GM04503 (cell line): ENCODE measurements at places on chromosomes 3 and 15.

DNA sequence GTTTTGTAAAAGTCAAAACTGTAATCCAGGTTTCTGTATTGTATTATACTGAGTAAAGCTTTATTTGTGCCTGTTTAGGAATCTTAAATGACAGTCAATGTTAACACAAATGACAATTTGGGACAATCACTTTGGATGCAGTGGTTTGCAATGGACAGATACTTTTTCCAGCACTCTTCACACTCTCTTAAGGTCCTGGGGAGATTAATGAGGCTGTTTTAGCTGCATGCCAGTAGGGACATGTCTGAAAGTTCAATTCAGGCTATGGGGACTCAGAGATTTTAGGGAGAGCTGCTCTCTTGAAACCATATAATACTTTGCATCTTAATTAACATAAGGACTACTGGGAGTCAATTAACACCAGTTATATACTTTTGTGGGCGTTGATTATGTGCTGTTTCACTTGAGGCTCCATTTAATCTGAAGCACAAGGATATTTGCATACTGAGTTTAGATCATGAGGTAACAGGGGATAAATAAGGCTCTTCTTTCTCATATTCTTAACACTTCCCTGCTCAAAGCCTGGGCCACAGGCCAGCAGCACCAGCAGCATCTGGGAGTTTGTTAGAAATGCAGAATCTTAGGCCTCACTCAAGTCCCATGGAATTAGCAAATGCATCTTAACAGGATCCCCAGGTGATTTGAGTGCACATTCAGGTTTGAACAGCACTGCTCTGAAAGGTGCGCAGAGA, 972.8 kb downstream of the PLOD2 start:
- DNase-seq: no peak

DNA sequence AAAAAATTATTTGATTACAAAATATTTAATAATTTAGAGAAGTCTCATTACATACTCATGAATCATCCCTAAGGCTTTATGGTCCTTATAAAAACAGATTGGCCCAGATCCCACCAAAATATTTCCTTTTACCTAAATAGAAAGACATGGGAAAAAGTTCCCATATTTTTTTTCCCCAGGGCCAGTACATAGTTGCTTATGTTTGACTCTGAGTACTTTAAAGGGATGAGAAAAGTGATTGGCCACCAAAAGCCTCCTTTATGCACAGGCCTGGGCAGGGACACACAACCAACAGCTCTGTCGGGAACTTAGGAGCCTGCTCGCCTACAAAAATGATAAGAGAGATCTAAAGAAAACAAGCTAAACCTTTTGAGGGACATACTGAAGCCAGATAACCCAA, 22.3 kb downstream of the KCNAB1 start:
- DNase-seq: no peak

GRCh38 chr3:153414982-153415381, 253.0 kb downstream of the RAP2B start:
- no peak for DNase-seq

DNA sequence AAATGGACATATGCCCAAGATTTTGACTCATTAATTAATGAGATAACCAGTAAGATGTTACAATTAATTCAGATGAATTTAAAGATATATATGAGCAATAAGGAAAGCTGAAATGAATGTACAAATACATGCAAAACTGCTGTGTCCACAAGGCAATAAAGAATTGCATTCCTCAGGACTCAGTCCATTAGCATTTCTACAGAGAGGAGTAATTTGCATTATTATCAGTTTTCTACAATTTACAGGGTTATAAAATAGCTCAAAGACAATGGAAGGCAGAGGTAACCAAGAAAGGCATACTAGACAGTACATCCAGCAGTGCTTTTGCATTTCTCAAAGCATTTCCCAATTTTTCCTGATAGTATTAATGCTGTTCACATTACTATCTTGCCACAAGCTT, 377.1 kb upstream of the GOLIM4 start:
- DNase-seq: no peak

DNA sequence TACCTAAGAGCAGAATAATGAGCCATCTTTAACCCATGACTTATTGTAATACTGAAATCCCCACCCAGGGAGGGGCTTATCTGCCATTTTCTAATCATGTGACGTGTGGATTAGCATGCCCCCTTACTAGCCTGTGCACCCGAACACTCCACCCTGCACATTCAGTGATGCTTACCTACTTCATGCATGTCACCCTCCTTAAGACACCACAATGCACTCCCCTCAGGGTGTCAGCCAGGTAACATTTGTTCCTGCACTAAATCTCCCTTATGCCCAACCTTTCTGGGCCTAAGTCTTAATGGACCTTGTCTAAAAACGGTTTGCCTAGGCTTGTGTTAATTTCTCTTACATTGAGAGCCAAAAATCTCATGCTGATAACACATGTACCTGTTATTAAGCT, 336.6 kb downstream of the OCA2 start:
- DNase-seq: no peak

GRCh38 chr3:55172913-55173312, 245.1 kb upstream of the LRTM1 start:
- DNase-seq: no peak

DNA sequence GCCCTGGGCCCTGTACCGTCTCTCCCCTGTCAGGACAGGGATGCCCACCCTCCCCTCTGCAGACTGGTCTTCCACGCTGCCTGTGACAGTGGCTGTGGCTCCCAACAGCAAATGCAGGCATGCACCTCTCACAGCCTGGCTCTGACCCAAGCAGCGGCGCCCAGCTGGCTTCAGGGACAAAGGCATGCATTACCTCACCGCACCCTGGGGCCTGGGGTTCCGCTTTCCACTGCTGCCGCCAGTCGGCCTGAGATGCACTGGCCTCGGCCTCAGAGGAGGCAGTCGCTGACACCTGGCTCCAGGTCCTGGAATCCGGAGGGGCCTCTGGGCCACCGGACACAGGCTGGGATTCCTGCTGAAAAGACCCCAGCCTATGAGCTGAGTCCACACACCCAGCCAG, 70.3 kb downstream of the SCN5A start:
- no peak for DNase-seq

- no peak for DNase-seq
These were observed 91.7 kb upstream of the GOLGA6L4 start for GRCh38 chr15:84143753-84144314.

DNA sequence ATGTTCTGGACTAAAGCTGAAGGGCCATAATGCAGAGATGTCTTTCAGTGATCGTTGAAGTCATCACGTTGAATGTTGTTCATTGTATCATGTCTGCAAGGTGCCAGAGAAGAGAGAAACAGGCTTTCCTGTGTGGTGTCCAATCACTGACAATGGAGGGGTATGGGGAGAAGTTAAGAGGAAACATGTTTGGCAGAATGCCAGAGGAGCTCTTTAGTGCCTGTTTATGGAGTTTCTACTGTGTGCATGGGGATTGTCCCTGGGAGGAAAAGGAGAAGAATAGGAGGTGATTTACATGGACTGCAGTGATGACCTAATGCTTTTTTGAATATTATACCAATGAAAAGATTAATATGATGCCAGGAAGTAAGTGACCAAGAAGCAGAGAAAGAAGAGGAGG, 11.7 kb downstream of the SCAANT1 start:
- no peak for DNase-seq

- no peak for DNase-seq
These were observed 198.5 kb upstream of the MRPL3 start for GRCh38 chr3:131701153-131701770.

DNA sequence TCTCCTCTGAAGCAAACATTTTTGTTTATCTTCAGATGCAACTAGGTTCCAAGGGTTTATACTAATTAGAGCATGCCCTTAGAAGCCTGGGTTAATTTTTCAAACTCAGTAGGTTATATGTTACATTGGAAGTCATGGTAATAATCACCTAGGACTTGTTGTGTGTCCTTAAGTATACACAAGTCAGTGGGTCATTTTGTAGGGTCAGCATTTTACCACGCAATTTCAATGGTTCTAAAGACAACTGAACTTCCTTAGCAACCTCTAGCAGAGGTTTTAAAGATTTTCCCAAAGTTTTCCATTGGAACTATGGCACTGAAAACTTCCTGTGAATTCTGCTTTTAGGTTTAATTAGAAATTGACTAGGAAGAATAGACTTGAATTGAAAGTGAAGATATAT, 99.6 kb upstream of the NANOGP8 start:
- DNase-seq: no peak

- DNase-seq: no peak
These were observed 457.7 kb downstream of the EPHA3 start for GRCh38 chr3:89565098-89565497.

GRCh38 chr3:45716790-45717336, 27.7 kb downstream of the SACM1L start:
- DNase-seq: no peak
